ENCODE measurements at places on chromosomes 5 and 9.

GRCh38 chr5:14356305-14356704 lies 213.2 kb downstream of the TRIO start:
- no peak for DNase-seq

- DNase-seq: no peak
These were observed 47.4 kb upstream of the OLFM1 start for GRCh38 chr9:135039916-135040645.

DNA sequence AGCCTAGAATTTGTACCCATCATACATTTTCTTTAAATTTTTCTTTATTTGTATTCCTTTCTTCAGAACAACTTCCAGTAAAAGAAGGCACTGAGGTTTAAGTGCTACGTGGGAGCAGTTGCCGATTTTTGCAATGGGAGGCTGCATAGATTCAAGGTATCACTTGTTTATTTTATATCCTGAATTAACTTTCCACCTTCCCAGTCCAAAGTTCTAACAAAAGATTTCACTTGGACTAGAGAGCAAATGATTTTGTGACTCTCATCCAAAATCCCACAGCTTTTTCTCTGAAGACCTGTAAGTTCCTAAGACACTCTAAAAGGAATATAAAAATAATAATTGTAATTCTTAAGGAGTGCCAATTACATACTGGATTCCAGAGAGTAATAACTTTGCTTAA lies 139.1 kb upstream of the SPRY4 start:
- DNase-seq: no peak

DNA sequence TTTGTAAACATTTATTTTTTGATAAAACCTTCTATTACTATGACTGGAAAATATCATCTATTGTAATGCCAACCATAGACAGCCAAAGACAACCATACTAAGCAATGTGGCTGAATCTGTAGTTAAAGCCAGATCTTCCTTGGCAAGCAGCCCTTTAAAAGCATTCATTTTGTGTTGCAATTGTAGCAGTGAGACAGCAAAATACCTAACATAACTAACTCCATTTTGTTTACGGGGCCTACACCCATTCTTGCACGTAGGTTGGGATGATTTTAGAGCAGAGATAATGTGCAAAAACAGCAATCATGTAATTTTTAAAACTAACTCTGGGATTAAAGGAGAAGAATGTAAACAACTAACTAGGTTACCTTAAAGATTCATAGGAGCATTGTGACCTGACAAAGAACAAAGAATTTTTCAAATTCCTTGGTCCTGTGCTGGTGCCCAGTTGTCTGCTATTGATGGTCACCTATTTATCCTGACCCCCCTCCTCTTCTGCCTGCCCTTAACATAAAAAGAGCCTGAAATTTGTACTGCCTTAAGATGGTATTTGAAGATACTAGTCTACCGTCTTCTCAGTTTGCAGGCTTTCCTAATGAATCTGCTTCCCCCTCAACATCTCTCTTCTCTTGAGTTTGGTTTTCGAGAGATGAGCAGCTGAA lies 10.6 kb downstream of the IFNA1 start:
- DNase-seq: no peak

GRCh38 chr9:134839455-134840125 lies 41.0 kb upstream of the FCN2 start:
- DNase-seq: no peak

GRCh38 chr5:61379677-61380076 lies 47.6 kb downstream of the ZSWIM6 start:
- no peak for DNase-seq

GRCh38 chr5:151464101-151464500 lies 16.7 kb downstream of the SLC36A1 start:
- DNase-seq: no peak

- DNase-seq: no peak
These were observed 60.6 kb upstream of the CDK20 start for GRCh38 chr9:88034964-88035363.

DNA sequence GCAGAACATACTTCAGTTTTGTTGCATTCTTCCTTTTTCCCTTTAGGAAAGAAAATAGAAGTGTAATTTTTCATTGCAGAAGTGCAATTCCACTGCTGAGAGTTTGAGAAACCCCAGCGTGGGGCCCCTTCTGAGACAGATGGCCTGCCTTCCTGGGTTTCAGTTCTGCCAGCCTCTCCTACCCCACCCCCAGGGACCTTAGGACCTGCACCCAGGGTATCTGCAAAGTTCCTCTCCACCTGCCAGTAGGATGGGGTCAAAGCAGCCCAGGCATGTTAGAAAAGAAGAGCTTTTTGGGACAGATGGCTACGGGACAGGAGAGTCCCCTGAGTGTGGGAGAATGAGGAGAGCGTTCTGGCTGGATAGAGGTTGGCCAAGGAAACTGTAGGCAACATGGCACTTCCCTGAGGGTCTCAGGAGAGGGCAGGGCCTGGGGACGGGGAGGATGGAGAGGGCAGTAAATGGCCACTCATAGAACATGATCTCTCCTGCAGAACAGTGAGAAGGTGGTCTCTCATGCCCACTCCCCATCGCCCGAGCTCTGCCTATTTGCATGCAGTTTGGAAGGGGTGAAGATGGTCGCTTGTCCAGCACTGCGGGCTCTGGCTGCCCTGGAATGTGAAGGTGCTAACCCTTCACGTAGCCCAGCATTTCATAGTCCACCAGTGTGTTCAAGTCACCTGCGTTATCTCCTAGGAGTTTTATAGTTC lies at the start of gene TIFAB:
Gene TIFAB (minus strand): TSS at position 31 of the 710 bp plus-strand sequence. CDS start 2,412 bp downstream, outside the sequence.
- no peak for DNase-seq

DNA sequence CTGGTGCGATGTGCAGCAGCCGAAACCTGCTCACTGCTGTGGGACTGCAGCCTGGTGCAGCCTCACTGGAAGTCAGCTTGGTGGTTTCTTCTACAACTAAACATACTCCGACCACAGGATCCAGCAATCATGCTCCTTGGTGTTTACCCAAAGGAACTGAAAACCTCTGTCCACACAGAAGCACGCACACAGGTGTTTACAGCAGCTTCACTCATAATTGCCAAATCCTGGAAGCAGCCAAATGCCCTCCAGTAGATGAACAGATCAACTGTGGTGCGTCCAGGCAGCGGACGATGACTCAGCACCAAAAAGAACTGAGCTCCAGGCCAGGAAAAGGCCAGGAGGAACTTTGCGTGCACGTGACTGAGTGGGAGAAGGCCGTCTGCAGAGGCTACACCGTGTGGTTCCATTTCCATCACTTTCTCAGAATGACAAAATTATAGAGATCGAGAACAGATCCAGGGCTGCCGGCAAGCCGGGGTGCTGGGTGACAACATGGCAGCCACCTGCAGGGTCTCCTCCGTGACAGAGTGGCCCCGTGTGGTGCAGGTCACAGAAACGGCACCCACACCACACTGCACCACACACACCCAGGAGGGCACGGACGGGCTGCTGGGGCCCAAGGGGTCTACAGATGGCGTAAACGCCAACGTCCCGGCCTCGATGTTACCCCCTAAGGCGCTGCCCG lies 23.1 kb upstream of the NSMF start:
- DNase-seq: no peak

GRCh38 chr5:56620903-56621677 lies 194.3 kb upstream of the MAP3K1 start:
- no peak for DNase-seq

All from SIG-M5 (cell line).